Nucleus accumbens (tissue), 56 donors: ENCODE measurements at places on chromosomes 4 and X.

- no peak for DNase-seq
These were observed 127.9 kb downstream of the NEK1 start for GRCh38 chr4:169484485-169484884.

DNA sequence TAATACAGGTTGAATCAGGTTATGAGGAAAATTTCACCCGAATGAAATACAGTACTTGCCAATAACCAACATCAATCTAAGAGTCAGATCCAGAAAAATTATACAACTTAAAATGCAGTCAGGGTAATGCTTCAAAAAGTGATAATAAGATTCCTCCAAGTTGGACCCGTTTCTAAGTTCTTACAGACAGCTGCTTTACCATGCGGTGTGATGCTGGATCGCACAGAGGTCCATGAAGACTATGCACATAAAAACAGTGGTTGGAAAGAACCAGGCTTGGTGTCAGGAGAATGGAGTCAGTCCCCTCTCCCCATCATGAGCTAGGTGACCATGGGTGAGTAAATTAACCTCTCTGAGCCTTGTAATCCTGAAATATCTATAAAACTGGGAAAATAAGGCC is 261.3 kb downstream of the QDPR start:
- DNase-seq: no peak

DNA sequence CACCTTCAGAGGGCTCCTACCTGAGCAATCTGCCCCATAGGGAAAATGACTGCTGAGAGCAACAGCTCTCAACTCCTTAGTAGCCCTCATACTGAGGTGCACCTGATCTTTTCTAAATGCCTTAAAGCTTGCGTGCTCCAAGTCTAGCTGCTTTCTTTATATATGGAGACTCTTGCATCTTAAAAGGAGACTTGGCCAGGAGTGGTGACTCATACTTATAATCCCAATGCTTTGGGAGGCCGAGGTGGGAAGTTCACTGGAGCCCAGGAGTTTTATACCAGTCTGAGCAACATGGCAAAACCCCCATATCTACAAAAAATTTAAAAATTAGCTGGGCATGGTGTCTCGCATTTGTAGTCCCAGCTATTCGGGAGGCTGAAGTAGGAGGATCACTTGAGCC is 78.1 kb upstream of the TRIM2 start:
- no peak for DNase-seq

GRCh38 chr4:94758141-94758699 is 465 bp downstream of the BMPR1B start:
- peak; percentile 6 for DNase-seq

DNA sequence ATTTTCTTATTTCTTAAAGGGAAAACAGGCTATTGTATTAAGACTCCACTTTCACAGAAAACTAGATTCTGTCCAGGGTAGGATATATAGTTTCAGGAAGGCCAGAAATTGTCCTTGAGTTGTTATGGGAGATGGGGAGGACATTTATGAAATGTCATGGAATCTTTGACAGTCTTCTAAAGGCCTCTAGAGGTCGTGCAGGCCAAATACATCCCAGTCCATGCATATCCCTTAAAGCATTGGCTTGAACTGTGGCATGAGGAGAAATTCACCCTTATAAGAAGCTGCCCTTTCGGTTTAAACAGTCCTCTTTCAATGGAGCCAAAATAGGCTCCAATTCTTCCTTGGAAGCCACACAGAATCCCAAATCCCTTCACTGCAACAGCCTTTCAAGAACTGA is 183.6 kb upstream of the NOCT start:
- no peak for DNase-seq

GRCh38 chrX:97168646-97169045 is 284.9 kb downstream of the RPA4 start:
- DNase-seq: no peak

GRCh38 chr4:76053730-76054129 is 17.9 kb upstream of the CXCL11 start:
- DNase-seq: no peak

DNA sequence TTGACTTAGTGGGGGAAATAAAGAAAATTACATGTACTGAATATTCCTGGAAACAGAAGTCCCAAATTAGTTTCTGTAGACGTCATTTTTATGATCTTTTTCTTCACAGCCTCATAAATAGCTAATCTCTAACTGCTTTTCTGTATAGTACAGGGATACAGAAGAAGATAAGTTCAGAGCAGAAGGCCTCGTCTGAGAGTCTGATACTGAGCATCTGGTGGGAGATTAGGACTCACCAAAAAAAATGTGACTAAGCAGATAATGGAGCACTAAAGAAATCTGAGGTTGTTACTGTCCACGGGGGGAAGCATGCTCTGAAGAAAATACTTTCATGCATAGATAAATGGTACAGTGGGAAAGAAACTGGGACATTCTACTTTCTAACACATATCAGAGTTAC is 115.3 kb upstream of the TRPC5 start:
- DNase-seq: no peak

GRCh38 chr4:15938182-15938581 is 358 bp downstream of the FGFBP1 start:
- no peak for DNase-seq

- DNase-seq: no peak
These were observed 318.8 kb upstream of the RASGEF1B start for GRCh38 chr4:81790477-81790876.

DNA sequence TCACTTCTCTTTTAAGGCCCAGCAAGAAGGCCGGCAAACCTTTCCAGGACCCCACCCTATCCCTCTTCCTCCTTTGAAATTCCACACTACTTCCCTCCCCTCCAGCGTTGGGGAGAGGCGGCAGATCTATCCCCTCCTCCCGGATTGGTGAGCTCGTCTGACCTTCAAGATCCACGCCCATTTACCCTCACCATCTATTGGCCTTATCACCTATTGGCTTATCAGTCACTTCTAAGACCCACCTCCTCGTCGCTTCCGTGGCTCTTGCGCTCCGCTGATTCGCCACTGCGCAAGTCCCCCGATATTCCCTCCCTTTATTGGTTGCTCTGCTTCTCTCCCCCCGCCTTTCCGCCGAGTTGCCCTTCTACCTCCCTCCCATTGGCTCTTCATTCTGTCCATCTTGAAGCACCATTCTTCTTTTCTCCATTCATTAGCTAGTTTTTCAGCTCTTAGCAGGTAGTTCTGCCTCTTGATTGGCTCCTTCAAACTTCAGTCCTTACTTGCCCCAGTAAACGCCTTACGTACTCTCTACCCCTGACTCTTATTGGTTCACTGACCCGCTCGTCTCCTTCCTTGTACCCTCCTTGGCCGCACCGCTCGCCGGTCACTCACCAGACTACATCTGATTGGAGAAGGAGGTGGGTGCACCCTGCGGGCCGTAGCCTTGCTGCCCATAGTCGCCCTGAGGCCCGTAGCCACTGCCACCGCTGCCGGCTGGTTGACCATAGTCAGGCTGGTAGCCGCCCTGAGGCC is 4.8 kb upstream of the PRICKLE3 start:
- DNase-seq: peak; percentile 85

DNA sequence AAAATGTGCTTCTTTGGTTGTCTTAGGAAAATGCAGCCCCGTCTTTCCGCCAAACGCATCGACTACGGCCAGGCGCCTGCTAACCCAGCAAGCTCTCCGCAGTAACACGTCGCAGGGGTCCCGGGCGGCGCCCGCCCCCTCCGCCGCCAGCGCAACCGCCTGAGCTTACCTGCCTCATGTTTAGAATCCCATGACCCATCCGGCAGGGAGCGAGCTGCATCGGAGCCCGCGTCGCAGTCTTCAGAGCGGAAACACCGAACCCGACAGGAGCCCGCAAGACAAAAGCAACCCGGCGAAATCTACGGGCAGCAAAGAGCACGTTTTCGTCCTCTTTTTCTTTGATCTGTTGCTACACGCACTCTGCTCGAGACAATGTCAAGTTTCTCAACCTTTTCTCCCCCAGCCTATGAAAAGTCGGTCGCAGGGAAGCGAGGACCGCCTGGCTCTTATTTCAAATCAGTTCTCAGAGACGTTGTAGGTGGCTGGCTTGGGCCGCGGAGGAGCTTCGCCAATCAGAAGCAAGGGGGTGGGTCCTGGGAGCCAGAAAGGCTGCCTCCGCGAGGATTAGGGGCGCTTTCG is at the start of gene MID1:
TSS of gene MID1 (minus strand) at position 465 of the 579 bp plus-strand sequence. CDS start 53,038 bp downstream, outside the sequence.
- peak; percentile 9 for DNase-seq

- no peak for DNase-seq
These were observed 23.7 kb upstream of the PNPLA4 start for GRCh38 chrX:7950865-7951264.

DNA sequence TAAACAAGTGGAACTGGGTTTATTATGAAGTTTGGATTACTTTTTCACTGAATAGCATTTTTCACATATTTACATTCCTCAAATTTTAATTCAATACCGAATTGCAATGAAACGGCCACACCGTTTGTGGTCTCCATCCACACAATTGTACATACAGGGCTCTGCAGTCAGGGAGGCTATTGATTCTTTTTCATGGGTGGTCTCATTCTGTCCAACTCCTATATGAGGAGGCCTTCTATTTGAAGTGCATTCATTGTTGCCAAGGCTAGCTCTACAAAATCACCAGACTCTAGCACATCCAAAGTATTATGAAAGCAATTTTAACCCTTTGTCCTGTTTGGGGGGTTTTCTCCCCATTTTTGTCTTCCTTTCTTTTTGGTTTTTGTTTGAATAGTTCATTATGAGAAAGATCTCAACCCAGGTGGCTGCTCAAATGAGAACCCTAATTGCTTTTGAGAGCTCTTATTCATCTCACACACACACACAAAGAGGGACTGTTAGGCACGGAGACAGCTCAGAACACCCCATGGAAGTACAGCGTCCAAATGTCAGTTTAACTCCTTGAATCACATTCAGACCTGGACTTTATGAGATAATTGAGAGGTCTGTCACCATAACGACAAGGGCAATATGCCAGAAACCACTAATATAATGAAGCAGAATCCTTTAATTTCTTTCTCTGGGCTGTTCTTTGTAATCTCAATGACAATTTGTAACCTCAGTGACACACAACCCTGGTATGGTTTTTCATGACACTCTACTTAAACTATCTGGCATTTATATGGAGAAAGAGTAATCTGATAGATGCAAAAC is 79.4 kb downstream of the NLGN4X start:
- DNase-seq: no peak

DNA sequence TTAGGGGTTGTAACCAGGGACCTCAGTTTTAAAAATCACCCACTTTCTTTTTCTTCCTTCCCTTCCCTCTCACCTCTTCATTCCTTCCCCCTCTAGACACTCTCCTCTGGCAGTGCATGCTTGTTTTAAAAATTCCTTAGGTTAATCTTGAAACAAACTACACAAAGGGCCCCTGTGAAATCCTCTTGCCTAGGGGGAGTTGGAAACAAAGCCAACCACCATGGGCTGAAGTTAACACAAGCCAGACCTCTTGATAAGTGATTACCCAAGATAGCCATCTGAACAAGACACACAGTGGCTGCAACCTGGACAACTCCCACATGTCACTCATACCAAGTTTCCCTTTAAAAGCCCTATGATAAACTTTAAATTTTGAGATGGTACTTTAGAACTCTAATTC is 68.9 kb downstream of the TENT5D start:
- DNase-seq: no peak

- DNase-seq: no peak
These were observed 5.7 kb downstream of the CBLL2 start for GRCh38 chrX:22278375-22278774.

DNA sequence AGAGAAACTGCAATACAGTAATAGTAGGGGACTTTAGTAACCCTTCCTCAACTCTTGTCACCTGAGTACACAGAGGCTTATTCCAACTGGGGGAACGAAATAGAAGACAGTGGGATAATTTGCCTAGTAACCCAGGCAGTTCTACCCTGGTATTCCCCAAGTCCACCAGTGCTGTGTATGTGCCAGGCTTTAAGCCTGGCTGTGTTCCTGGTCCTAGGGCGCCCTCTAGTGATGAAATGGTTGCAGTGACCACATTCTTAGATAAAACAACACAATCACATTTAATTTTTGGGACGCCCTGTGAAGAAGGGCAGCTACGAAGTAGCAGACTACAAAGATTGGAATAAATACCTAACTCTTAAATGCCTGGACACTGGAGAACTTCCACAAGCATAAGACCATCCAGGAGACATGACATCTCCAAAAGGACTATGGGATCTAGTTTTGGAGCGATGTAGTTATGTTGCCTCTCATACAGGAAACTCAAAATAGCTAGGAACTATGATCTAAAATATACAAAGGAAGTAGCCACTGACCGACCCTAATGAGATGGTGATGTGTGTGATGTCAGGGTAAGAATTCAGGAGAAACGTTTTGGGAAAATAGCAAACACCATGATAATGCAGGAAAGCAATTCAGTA is 288.5 kb upstream of the ZCCHC13 start:
- DNase-seq: peak; percentile 23

GRCh38 chr4:153273751-153274150 is 69.5 kb downstream of the TRIM2 start:
- no peak for DNase-seq

DNA sequence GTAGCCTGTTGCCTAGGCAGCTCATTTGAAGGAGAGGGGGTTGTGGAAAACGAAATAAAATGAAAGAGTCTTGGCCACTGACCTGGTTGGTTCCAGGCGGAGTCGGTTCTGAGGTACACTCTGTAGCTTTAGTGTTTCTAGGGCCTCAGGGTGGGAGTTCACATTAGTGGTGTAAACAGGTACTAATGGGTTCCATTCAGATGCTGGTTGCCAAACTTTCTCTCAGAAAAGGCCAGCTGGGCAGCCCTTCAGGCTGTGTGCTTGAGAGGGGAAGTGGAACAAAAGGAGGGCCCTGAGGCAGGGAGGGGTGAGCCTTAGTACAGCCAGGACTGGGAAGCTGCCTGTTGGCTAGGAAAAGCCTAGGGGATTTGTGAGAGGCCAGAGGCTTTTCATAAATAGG is 24.8 kb downstream of the NHSL2 start:
- DNase-seq: no peak

- no peak for DNase-seq
These were observed 461.4 kb downstream of the MID1IP1 start for GRCh38 chrX:39262641-39263040.

GRCh38 chr4:2482693-2483092 is 13.8 kb downstream of the RNF4 start:
- DNase-seq: no peak

GRCh38 chr4:74016068-74016467 is 17.6 kb upstream of the CXCL5 start:
- DNase-seq: no peak

GRCh38 chr4:157706155-157706554 is 466.7 kb downstream of the GASK1B start:
- DNase-seq: no peak

- DNase-seq: no peak
These were observed 129.7 kb upstream of the FTHL17 start for GRCh38 chrX:31201503-31201902.

DNA sequence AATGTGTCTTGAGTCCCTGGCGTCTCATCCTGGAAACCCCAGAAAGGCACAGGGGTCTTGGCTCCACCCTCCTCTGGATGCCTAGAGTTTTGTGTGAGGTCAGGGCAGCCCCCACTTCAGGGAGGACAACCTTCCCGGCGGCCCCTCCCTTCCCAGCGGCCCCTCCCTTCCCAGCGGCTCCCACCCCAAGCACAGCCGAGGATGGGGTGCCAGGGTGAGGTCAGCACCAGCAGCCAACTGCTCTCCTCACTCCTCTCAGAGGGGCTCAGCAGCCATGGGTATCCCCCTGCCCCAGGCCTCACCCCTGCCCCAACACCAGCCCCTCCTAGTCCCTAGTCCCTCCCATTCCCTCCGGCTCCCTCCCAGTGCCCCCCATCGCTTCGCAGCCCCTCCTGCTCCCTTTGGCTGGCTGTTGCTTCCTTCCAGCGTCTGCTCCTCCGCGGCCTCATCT is 17.4 kb downstream of the DGKQ start:
- DNase-seq: no peak
